ENCODE measurements at places on chromosomes 16 and 17.

- DNase-seq: no peak
Measured at GRCh38 chr16:85752511-85753420, 1.9 kb upstream of the C16orf74 start.

- peak; percentile 3 for DNase-seq
Measured at GRCh38 chr16:67661101-67661761, 471 bp downstream of the PARD6A start.

DNA sequence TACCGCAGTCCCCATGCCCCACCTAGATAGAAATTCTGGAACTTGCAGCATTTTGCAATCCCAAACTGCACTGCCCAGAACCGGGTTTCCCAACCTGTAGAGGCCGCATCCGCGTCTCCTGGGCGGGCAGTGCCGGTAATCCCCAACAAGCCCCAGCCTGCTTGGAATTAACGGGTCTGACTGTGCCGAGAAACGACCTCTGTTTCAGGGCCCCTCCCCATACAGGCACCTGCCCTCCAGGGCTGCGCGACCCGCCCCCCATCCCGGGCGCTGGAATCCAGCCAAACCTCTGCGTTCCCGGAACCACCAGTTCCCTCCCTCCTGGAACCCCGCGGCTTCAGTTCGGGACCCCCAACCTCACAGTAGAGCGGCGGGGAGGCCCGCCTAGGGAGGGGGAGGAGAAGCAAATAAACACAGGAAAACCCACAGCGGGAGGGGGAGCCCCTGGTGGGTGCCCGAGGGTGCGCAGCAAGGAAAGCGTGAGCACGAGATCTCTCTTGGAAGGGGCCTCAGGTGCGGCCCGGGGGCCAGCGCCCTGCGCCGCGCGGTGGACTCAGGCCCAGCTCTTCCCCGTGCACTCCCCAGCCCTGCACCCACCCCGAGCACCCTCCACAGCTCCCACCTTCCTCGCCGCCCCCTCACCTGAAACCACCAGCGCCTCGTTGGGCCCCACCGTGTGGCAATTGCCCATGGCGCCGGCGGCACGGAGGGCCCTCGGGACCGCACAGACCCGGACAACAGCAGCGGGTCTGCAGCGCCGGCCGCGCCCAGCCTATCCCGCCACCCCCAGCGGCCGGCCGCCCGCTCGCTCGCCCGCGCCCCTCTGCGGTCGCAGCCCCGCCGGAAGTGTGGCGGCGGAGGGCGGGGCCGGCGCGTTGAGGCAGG is at the start of gene FLOT2:
Gene FLOT2, minus strand, starts transcription at position 850 of the 885 bp plus-strand sequence. Its CDS starts 159 bp downstream, at position 691.
- DNase-seq: peak; percentile 94

DNA sequence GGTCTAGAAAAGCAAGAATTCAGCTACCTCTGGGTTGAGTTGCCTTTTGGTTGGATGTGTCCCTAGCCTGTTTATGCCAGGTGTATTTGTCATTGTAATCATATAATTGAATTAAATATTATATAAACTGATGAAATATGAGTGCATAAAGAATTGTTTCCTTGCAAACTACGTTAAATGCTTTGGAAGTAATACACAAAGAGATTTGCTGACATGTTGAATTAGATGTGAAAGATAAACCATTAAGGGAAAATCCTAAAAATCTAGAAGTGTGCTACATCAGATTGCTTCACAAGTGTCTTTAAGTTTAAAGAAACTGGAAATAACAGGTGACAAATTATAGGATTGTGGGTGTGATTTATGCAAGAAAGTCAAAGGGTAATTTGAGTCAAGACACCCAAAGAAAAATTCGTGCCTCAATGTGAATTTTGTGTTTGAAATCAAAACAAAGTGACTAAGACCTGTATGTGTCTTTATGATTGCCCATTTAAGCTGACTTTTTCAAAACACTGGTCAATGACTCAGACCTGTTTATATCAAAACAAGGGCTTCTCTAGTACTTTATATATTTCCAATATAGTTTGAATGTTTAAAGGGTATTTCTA is 5.1 kb upstream of the PYY start:
- DNase-seq: no peak

Data from inflammatory macrophage treated with lipopolysaccharide for 1 hour (primary cell).